ENCODE measurements at places on chromosomes 1 and 21. TPM values are rescaled to one million over a fixed set of nuclear protein-coding genes. Genes with fewer than 3 reads are reported as not detected.
A peak's percentile ranks its signal among the peaks of the same experiment; 100 is the strongest.

PCBP3 gene
- 5.1 TPM for total RNA-seq

LELP1 gene
- total RNA-seq = not detected

FCGR2B gene
- 10.1 TPM for total RNA-seq

GRCh38 chr1:36503733-36504132 lies 21.0 kb upstream of the CSF3R start:
- no peak for ATAC-seq

DNA sequence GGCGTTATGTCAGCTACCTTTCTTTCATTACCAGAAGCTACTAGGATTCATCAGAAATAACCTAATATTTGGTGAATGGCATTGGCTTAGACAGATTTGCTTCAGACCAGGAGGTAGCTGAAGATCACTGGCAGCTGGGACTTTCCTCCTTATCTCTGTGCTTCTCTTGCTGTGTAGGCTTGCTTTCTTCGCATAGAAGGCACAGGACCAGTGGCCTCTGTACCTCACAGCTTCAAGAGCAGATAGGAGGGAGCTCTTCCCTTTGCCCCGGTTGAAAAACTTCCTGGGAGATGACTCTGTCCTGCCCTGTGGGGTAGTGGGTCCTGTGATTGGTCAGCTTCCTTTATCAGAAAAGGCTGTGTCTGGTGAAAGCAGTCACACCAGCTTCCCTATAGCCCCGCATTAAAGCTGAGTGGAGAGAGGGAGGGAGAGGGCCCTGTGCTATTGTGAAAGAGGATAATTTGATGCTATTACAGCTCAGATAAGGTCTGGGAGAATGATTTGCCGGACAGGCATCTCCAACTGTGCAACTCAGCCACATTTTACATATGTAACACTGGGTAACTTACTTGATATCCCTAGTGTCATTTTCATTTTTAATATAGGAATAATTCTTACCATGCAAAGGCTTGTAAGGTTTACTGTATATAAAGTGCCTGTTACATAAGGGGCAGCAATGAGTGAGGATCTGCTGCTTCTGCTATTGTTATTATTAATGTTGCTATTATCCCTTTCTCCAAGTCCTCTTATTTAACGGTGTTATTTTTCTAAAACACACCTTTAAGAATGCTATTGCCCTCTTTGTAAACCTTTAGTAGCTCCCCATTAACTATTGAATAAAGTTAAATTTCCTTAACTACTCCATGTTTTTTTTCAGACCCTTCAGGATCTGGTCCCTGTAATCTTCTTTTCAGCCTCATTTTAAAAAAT lies 31.6 kb downstream of the OSBPL9 start:
- peak; percentile 53 for ATAC-seq

- no peak for ATAC-seq
Measured at GRCh38 chr1:74083128-74083527, 114.8 kb downstream of the LRRIQ3 start.

DNA sequence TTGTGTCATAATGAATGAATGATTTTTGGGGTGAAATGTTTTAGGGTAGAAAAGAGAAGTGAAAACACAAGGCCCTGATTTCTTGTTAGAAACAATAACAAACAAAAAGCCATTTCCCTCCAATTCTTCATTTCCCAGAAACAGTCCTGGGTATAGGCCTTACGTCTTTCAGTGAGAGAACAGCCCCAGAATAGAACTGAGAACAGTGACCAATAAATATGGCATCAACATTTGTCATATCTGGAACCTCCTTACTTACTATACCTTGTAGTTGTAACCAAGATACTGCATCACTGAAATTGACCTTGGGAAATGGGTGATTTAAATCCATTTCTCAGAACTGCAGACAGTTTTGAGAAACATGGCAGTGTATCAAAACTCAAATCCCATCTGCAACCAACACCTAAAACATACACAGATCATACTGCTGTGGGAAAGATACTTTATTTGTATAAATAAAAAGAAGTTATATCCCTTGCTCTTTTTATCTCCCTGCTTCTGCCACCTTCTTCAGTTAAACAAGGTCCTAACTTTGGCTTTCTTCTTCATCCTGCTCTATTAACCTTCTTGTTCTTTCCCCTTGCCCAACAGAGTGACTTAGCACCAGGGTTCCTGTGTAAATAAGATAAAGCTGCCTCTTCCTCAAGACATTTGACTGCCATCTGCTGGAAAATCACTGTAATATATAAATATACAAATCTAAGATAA lies 19.5 kb downstream of the XKR8 start:
- peak; percentile 67 for ATAC-seq

- no peak for ATAC-seq
Measured at GRCh38 chr1:221772117-221772516, 30.2 kb upstream of the DUSP10 start.

GRCh38 chr1:234720709-234721441 lies 110.9 kb upstream of the IRF2BP2 start:
- ATAC-seq = no peak

GRCh38 chr1:229709500-229710013 lies 83.5 kb downstream of the URB2 start:
- ATAC-seq = no peak

DNA sequence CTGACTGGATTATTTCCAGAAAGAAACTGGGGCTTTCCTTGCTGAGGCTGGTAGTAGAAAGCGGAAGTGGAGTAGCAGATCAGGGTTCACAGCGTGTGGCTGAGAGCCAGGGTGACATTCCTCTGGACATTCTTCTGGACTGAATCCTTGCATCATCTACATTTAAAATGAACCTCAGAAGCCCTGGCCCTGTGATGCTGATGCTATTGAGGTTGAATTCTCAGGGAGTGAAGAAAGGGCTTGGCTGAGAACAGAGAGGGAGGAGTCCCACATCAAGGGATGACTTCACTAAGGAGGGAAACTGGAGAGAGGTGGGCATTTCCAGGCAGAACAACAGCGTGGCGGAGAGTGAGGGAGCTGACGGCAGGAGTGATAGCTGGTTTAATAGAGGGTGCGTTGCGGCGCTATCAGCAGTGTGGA lies 102.3 kb upstream of the LMO4 start:
- peak; percentile 87 for ATAC-seq
